ENCODE measurements at places on chromosomes 1 and 21.

DNA sequence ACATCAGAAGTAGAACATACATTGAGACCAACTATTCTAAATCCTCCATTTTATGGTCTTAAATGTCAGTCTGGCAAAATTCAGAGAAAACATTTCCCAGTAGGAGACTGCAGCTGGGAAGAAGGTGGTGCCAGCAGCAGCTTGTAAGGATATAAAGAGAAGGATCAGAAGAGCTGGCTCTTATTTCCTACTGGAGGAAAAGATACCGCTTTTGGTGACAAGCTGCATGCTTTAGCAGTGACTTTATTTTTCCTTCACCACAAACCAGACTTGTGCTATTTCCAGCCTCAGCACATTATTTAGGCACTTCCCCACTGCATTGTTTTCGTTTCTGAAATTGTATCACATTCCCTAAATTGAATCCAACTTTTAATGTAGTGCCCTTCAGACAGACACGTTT lies 28.4 kb downstream of the RNF11 start:
- DNase-seq: no peak

- no peak for DNase-seq
Observed at GRCh38 chr1:221002601-221003000, 123.4 kb downstream of the HLX start.

- no peak for DNase-seq
Observed at GRCh38 chr1:97603776-97604175, 317.1 kb downstream of the DPYD start.

GRCh38 chr1:89051300-89051954 lies 13.6 kb downstream of the GBP1 start:
- DNase-seq: no peak

- DNase-seq: no peak
Observed at GRCh38 chr1:156229809-156230472, 12.0 kb upstream of the BGLAP start.
